NCI-H1417 treated with DMSO at 0.1 percent for 48 hours (cell line): ENCODE measurements at places on chromosomes 6 and 20.
A peak's percentile ranks its signal among the peaks of the same experiment; 100 is the strongest.

- DNase-seq: no peak
These were observed 230.6 kb downstream of the TSHZ2 start for GRCh38 chr20:53202777-53203176.

DNA sequence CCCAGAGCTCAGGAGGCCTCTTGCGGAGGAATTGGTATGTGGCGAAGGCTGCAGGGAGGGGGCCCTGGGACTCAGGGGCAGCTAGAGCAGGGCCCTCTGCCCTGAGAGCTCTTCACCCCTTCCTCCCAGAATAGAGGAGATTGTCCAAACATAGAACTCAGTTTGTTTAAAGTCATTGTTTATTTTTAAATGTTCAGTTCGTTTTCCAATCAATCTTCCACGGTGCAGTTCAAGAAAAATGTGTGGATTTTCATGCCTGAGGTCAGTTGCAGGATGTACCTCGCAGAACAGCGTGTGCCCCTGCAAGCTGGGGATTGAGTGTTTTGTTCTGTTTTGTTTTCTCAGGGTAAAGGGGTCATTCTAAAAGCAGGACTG, 37.2 kb downstream of the MGME1 start:
- DNase-seq: no peak

- no peak for DNase-seq
These were observed 17.0 kb downstream of the SERPINB9 start for GRCh38 chr6:2885967-2886735.

- no peak for DNase-seq
These were observed 413.0 kb upstream of the RUNX2 start for GRCh38 chr6:44915111-44915510.

- DNase-seq: no peak
These were observed 121.7 kb upstream of the MYLIP start for GRCh38 chr6:16007146-16007545.

- DNase-seq: no peak
These were observed 85.4 kb downstream of the C6orf52 start for GRCh38 chr6:10609038-10609437.

DNA sequence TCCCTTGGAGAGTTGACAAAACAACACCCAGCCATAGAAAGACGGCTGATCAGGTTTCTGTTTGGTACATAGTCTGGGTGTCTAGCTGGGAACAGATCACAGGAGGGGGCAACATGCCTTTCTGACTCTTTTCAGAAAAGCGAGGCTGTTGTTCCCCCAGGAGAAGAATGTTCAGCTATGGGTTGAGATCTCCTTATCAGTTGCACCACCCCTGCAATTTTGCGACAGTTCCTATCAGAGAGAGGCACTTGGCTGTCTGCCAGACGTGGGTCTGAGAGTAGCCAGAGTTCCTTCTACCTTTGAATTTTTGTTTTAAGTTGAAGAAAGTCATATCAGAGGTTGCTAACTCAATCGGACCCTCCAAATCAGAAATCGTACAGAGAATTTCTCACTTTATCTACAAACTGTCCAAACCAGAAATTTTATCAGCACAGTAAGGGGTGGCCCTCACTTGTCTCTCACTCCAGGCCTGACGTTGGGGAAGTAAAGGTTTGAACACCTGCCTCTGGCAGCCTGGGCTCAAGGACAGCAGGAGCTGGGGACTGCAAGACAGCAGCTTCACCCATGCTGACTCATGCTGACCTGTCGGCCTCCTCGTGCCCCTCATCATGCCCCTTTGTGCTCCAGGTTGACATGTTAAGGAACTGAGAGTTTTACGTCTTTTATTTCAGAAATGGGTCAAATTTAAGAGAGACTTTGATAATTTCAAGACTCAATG, 42.3 kb downstream of the TMC2 start:
- DNase-seq: no peak

DNA sequence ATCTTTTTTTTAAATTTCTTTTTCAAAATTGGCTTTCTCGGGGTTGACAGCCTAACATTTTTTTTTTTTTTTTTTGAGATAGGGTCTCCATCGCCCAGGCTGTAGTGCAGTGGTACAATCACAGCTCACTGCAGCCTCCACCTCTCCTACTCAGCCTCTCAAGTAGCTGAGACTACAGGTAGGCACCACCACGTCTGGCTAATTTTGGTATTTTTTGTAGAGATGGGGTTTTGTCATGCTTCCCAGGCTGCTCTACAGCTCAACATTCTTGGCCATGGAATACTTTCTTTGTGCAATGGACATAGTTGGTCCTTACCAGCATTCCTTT, 6.4 kb upstream of the CTNNBL1 start:
- DNase-seq: no peak

GRCh38 chr20:17807651-17808050, 107.9 kb downstream of the BANF2 start:
- no peak for DNase-seq

GRCh38 chr6:158758941-158759479, 60.2 kb downstream of the EZR start:
- DNase-seq: peak; percentile 40

GRCh38 chr6:151544453-151544852, 50.6 kb downstream of the CCDC170 start:
- no peak for DNase-seq

GRCh38 chr6:53203483-53203882, 54.8 kb upstream of the GCM1 start:
- DNase-seq: no peak

DNA sequence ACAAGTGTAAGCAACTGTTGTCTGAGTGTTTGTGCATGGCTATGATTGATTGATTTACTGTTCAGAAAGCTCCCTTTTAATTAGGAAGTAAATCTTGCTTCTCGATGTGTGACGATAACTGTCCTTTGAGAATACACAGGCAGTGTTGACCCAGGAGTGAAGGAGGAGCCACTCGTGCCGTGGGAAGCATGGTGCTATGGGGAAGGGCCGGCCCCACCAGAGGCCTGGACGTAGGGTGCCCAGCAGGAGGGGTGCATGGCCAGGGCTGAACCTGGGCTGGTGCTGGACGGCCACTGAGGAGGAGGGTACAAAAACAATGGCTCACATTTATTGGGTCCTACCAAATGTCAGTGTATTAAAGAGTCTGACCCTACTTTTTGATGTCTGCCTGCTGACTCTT, 60.7 kb downstream of the ANKRD60 start:
- peak; percentile 2 for DNase-seq

GRCh38 chr6:152648105-152648504, 10.9 kb upstream of the SYNE1 start:
- no peak for DNase-seq

DNA sequence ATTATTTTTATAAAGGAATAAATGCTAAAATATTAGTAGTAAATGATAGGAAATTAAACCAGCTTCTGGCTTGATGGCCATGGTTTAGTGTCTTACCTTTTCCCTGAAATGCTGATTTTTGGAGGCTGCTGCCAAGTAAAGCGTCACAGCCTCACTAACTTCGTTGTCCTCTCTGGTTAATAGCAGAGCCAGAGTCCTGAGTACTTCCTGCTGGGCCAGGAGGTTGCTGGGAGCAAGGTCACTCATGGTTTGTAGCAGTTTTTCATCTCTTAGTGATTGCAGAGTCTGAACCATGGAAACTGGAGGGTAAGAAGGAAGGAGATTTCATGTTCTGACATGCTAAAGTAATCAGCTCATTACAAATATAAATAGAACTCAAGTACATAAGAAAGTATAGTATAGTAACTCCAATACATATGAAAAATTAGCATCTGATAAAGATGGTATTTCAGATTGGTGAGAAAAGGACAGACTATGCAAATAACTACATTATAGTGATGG, 26.5 kb upstream of the ARMH2 start:
- DNase-seq: no peak

DNA sequence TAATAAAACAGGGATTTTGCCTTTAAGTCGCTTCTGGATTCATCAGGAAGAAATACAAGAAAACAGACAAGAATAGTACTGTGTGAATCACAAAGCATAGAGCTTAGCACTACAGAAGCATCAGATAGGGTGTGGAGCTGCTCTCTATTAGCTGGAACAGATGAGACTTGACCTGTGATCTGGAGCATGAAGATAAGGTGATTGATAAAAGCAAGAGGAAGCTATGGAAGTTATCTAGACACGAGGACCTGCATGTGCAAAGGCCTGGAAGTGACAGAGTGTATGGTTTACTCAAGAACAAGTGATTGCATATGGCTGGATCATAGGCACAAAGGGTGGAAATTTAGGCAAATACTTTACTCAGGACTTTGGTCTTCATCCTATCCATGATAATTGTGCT, 112.9 kb upstream of the MLIP start:
- no peak for DNase-seq

DNA sequence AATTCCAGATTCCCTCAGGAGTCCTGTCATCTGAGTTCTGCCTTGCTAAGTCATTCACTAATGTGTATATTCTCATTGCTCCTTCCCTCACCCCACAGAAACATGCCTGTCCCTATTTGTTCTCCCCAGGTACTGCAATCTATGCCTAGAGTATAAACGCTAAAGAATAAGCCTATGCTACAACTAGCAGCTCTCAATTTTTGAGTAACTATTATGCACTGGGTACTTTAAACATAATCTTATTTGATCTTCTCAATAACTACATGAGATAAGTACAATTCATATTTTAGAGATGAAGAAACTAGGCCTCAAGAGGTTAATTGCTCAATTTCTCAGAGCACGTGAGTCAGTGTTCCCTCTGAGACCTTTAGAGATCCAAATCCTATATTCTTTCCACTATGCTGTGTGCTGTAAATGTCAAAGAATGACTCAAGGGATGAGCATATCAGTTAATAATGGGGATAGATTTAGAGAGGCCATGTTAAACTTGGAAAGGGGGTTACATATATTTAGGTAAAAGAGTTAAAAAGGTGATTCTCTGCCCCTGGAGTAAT, 423.8 kb upstream of the ADGRB3 start:
- no peak for DNase-seq

- DNase-seq: no peak
These were observed 25.7 kb downstream of the SLC2A4RG start for GRCh38 chr20:63765082-63765873.

DNA sequence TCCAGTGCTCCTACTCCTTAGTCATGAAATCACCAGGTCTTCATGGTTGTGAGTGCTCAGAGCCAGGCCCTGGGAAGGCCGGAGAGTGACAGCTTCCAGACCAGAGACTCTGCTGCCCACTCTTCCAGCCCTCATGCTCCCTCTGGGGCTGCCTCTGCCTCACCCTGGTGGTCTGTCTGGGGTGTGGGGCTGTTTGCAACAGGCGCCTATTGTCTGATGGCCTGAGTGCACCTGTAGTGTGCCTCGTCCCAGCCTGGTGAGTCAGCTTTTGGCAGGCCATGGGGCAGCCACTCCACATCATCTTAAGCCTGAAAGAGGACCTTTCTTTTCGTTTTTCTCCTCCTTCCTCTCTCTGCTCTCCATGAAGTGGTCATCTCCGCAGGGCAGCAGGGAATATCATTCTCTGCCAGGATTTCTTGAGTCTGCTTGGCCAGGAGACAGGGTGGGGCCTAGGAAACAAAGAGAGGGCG, 173.8 kb downstream of the VEGFA start:
- DNase-seq: no peak

DNA sequence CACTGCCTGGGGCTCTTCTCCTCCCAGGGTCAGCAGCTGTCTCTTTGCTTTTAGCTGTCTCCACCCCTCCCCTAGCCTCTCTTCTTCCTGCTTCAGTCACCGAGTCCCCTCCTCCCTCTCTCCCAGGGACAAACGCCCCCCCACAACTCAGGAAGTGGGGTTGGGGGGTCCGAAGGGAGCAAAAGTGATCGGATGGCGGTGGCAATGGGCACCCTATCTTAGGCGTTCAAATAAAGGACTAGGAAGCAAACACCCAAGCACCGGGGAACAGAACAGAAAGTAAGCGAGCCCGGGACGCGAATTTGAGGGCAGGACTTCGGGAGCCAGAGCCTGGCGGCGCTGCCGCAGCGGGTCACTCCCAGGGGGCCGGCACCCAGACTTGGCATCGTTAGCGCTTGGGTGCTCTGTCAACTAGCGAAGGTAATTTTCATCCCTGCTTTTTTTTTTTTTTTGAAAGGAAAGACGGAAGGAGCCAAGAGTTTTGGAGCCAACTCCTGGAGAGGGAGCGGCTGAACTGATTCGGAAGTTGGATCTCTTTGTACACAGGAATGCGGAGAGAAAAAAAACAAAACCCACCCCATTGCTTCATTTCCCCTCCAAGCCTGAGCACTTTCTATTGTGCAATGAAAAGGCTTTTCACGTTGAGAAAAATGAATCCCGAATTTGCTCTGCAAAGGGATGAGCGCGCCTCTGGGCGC, 815 bp upstream of the ITPR3 start:
- DNase-seq: no peak

GRCh38 chr20:3734111-3734843, 1.8 kb downstream of the HSPA12B start:
- DNase-seq: no peak
